ENCODE measurements at places on chromosomes 11 and 22. TPM values are rescaled to one million over a fixed set of nuclear protein-coding genes. Genes with fewer than 3 reads are reported as not detected.

- no peak for DNase-seq
Measured at GRCh38 chr11:72807021-72807693, 7.1 kb upstream of the ATG16L2 start.

GRCh38 chr11:69262918-69263735 is 30.8 kb upstream of the MYEOV start:
- no peak for DNase-seq

DNA sequence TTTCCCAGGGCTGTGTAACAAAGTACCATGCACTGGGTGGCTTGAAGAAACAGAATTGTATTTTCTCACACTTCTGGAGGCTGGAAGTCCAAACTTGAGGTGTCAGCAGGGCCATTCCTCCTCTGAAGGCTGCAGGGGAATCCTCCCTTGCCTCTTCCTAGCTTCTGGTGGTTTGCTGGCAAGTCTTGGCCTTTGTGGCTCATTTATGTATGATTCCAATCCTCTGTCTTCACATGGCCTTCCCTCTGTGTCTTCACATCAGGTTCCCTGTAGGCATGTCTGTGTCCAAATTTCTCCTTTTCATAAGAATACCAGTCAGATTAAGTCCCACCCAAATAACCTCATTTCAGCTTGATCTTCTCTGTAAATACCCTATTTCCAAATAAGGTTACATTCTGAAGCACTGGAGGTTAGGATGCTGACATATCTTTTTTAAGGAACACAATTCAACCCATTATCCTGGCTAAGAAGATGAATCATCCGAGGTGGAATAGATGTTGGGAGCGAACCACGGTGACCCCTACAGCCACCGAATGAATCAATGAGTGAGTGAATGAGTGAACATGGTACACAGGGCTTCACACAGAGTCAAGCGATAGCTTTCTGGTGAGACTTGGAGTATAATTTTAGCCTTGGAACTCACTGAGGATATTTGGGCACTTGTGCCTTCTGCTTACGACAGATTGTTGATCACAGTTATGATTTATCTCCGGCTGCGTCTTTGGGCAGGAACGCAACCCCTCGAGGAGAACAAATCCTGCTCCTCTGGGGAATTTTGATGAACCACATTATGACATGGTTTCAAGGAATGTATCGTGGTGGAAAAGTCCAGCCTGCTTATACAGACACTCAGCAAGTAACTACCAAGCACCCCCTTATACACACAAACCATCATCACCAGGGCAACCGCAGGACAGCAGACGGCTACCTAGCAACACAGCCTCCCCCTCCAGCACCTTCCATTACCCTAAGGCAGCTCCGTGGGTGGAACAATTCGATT is 34.3 kb upstream of the MICAL2 start:
- no peak for DNase-seq

- no peak for DNase-seq
Measured at GRCh38 chr11:16669799-16670415, 68.5 kb upstream of the C11orf58 start.

DNA sequence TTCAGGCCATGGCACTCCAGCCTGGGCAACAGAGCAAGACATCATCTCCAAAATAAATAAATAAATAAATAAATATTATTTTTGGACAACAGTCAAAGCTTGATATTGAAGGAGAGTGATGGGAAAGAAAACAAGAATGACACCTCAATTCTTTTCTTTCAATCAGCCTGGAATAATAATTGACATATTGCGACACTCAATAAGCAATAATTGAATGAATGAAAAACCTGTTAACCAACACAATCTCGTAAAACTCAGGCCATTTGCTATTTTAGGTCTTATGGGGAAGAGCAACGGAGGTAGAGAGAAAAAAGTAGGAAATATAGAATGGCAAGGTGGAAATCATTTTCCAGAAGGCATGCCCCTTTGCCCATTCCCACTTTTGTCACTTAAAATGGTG is 10.5 kb upstream of the RBFOX2 start:
- DNase-seq = no peak

- DNase-seq = no peak
Measured at GRCh38 chr11:126862664-126863243, 137.8 kb downstream of the KIRREL3 start.

GRCh38 chr11:118674082-118674435 is 5.4 kb downstream of the TREH start:
- no peak for DNase-seq

- no peak for DNase-seq
Measured at GRCh38 chr22:44045145-44045544, 21.0 kb downstream of the PARVB start.

GRCh38 chr11:17988465-17988864 is 24.4 kb downstream of the SERGEF start:
- no peak for DNase-seq

PRR33 gene
- not detected for total RNA-seq

OR52I2 gene
- not detected for total RNA-seq

TBX10 gene
- total RNA-seq = not detected

GALNT18 gene
- 0.69 TPM for total RNA-seq

APOA4 gene
- total RNA-seq = not detected

DDB1 gene
- 207 TPM for total RNA-seq
